ENCODE measurements at places on chromosomes 11 and 22.

DNA sequence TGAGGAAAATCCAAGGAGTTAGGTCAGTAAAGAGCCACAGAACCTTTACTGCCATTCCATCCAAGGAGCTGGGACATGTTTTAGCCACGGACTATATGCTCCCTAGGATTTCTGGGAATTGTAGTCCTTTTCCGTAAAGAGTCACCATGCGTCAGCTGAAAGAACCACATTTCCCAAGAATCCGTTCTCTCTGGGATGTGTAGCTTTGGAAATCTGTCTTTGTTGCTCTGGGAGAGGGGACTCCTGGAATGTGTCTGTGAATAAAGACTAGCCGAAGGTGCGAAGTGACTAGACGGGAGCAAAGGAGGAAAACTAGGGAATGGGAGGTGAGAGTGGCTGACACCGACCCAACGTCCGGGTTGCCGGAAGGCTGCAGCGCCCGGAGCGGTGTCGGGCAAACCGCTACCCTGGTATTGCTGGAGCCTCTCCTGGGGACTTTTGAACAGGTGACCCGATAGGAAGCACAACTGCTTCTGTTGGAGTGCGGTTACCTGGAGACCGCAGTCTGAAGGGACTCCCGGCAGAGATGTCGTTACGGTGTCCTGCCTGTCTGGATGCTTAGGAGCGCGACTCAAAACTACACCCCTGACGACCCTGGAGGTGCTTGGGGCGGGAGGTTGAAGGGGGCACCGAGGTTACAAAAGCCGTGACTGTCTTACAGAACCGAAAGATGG lies at the start of gene IFTAP:
TSS of gene IFTAP (plus strand) at position 187 of the 674 bp plus-strand sequence. CDS start 15,602 bp downstream, outside the sequence.
- DNase-seq: peak; percentile 86

DNA sequence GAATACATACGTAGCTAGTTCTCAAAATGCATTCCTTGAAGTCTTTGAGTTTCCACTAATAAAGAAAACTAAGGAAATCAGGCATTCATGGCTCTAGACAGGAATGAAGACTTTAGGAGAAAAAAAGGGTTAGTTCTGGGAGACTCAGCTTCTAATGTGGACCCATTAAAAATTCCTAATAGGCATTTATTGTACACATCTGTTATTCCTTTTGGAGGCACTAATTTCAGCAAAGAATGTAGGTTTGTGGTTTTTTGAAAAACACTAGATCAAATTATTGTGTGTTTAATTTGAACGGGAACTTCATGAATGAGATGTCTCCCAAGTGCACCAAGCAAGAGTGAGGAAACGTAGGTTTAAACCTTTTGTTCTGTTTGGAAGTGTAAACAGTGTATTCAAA lies 42.7 kb downstream of the PARVA start:
- DNase-seq: no peak

- peak; percentile 82 for DNase-seq
Observed at GRCh38 chr11:65355013-65355775, 643 bp downstream of the TIGD3 start.

- peak; percentile 82 for DNase-seq
Observed at GRCh38 chr11:72411623-72412419, 22.5 kb downstream of the CLPB start.

- no peak for DNase-seq
Observed at GRCh38 chr11:114942207-114942606, 263.9 kb downstream of the NXPE2 start.

DNA sequence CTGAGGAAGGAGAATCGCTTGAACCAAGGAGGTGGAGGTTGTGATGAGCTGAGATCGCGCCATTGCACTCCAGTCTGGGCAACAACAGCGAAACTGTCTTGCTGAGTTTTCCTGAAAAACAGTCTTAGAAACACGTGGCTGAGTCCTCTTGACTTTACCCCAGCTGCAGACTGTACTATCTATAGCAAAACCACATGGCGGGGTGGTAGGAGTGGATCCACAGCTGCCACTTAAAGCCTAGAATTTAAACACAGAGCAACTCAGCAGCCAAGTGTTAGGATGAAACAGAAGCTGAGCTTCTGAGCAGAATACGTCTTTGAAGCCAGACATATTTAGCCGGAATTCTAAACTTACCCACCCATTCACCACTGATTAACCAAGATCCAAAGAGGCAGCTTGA lies 14.1 kb downstream of the PATZ1 start:
- DNase-seq: no peak

DNA sequence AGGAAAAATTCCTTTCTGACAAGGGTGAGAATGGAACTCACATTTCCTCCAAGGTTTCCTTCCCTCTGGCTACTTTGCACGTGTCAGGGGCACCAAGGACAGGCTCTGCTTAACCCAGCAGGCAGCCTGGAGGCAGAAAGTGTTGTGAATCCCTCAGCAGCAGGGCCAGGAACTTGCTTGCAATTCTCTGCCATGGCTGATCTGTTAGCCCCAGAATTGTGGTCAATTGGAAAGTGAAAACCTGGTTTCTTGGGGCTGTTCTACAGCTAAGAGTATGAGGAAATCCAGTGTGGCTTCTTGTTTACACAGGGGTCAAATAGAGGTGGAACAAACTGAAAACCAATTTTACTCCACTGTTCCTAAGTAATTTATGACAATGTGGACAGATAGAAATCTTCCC lies 38.3 kb upstream of the CEP295 start:
- peak; percentile 84 for DNase-seq

DNA sequence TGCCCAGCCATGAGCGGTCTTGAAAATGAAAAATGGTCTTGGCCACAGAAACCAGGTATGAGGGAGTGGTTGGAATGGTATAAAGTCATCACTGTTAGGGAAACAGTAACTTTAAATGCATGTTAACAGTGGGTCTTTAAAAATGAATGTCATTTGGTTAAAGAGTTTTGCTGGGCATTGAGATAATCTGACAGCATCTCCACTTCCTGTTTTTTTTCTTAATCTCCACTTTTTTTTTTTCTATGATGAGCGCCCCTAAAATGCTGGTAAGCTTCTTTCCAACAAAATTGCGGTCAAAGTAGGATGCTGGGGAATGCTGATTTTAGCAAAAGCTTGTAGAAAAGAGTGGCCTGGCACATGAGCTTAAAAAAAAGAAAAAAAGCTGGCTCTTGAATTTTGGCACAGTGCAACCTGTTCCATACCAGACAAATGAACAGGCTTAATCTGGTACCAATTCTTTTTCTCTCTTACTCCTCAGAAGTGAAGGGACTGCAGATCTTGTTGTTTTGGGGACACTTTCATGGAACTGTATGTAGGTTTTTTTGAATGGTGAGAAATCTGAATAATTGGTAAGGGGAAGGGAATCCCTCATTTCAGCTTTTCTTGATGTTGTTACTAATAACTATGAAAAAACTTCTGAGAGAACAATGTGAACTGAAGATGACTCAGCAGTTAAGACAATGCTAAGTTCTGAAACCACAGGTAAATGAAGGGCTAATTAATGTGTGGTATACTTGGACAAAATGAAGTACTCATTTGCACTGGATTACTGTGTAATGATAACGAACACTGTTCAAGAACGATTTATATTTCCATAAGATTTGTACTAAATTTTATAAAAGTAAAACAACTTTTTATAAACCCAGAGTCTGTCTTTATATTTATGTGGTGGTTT lies 3.1 kb upstream of the ARHGEF12 start:
- DNase-seq: no peak

DNA sequence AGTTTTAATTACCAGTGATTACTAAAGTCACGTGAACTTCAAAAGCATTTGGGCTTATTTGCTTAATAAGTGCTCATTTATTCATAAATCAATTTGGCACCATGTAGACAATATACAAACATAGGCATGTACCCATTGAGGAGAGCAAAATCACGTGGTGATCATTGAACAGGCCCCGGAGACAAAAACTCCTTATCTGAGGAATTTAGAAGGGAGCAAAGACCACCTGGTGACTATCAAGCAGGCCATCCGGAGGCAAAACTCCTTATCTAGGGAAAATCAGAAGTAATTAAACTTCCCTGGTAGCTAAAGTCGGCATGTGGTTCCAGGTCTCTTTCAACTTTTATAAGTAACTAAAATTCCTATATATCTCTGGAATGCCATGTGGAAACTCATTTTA lies 5.7 kb upstream of the BTBD10 start:
- DNase-seq: no peak

GRCh38 chr11:111000400-111001080 lies 245.0 kb upstream of the POU2AF2 start:
- no peak for DNase-seq

GRCh38 chr11:131463162-131463561 lies 92.7 kb downstream of the NTM start:
- no peak for DNase-seq

GRCh38 chr11:61816736-61817455 lies at the start of gene FADS1:
TSS of gene FADS1 (minus strand) at chr11:61817003. CDS start at chr11:61816929, 74 bp downstream.
- peak; percentile 99 for DNase-seq

DNA sequence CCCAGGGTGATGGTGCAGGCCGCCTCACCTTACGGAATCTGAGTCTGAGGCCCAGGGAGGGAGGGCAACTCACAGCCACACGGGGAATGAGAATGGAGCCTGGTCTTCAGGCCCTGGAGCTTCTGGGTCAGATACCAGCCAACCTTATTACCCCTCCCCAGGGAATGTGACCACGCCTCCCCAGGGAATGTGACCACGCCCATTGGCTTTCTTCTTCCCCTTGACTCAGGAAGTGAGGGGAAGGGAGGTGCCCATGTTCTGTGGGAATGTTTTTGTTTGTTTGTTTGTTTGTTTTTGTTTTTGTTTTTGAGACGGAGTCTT lies 57.5 kb upstream of the RBFOX2 start:
- peak; percentile 36 for DNase-seq

GRCh38 chr11:77512092-77512491 lies 38.2 kb upstream of the PAK1 start:
- peak; percentile 96 for DNase-seq

DNA sequence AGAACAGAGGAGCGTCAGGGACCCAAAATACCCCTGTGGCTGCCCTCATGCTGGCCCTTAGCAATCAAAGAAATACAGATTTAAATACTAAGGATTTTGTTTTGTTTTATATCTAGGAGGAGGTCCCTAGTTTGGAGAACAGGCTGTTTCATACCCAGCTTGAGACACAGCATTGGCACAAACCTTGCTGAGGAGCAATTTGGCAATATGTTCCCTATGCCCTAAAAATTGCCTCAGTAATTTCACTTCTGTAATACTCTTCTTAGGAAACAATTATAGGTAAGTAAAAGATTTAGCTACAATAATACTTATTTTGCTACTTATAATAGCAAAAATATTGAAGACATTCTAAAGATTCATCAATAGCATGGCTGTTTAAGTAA lies 37.0 kb downstream of the TSKU start:
- no peak for DNase-seq

DNA sequence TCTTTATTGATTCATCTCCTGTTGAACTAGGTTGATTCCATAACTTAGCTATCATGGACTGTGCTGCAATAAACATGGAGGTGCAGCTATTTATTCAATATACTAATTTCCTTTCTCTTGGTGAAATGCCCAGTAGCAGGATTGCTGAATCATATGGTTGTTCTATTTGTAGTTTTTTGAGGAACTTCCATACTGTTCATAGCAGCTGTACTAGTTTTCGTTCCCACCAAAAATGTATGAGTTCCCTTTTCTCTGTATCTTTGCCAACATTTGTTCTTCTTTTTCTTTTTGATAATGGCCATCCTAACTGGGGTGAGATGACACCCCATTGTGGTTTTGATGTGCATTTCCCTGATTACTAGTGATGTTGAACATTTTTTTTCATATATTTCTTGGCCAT lies 87.2 kb upstream of the NAV2 start:
- peak; percentile 23 for DNase-seq

Data from NB4 (cell line).